ENCODE measurements at places on chromosomes 4 and X.

DNA sequence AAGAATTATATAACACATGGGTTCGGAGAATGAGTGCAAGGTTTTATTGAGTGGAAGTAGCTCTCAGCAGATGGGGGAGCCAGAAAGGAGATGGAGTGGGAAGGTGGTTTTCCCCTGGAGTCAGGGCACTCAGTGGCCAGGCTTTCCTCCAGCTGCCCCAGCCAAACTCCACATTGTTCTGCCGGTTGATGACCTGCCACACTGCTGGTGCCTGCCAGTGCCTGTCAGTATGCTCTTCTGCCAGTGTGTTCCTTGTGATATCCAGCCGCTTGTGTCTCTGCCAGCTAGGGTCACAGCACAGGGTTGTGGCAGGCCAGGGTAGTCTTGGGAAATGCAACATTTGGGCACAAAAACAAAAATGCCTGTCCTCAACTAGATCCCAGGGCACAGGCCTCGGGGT lies 604.8 kb upstream of the TECRL start:
- DNase-seq = no peak

DNA sequence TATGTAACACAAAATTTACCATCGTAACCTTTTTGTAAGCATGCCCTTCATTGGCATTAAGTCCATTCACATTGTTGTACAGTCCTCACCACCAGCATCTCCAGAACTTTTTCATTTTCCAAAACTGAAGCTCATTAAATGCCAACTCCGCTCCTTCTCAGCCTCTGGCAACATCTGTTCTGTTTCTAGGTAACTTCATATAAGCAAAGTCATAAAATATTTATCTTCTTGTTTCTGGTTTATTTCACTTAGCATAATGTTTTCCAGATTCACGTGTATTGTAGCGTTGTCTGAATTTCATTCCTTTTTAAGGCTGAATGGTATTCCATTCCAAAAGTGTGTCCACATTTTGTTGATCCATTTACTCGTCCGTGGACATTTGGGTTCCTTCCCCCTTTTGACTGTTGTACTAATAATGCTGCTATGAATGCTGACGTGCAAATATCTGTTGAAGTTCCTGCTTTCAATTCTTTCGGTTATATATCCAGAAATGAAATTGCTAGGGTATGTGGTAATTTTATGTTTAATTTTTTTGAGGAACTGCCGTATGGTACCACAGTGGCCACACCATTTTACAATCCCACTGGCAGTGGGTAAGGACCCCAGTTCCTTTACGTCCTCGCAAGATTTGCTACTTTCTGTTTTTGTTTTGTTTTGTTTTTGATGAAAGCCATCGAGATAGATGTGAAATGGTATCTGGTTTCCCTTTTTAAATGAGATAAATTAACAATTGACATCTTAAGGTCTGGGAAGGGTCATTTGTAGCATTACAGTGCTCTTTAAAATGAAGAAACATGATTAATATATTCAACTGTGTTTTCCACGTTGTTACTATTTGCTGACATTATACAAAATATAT lies 63.4 kb downstream of the PTTG2 start:
- DNase-seq = no peak

DNA sequence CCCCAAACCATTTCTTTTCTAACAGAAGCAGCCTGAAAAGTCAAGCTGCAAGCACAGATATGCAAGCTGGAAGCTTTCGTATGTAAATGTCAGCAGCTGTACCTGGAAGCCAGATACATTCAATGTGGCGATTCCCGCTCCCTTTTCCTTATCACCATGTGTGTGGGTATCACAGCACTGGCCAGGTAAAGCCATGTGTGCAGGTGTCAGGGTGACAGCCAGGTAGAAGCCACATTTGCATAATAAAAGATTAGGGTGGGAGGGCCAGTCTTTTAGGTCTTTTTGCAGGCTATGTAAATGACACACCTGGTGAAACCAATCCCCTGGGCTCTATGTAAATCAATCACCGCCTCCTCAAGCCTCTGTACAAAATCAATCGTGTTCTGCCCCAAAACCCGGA lies 50.1 kb downstream of the RXFP1 start:
- no peak for DNase-seq

- no peak for DNase-seq
Observed at GRCh38 chr4:185232370-185232769, 23.0 kb downstream of the SNX25 start.

DNA sequence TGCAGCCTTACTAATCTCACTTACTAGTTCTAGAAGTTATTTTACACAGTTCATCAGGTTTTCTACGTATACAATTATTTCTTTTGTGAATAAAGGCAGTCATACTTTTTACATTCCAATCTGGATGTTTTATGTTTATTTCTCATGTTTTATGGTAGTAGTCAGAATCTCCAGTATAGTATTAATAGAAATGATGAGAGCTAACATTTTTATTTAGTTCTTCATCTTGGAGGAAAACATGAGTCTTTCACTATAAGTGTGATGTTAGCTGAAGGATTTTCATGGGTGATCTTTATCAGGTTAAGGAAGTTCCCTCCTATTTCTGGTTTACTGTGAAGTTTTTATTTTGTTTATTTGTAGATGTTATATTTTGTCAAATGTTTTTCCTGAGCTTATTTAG lies 256.1 kb upstream of the GIMD1 start:
- no peak for DNase-seq

GRCh38 chrX:54271664-54272063 lies 86.2 kb downstream of the WNK3 start:
- no peak for DNase-seq

DNA sequence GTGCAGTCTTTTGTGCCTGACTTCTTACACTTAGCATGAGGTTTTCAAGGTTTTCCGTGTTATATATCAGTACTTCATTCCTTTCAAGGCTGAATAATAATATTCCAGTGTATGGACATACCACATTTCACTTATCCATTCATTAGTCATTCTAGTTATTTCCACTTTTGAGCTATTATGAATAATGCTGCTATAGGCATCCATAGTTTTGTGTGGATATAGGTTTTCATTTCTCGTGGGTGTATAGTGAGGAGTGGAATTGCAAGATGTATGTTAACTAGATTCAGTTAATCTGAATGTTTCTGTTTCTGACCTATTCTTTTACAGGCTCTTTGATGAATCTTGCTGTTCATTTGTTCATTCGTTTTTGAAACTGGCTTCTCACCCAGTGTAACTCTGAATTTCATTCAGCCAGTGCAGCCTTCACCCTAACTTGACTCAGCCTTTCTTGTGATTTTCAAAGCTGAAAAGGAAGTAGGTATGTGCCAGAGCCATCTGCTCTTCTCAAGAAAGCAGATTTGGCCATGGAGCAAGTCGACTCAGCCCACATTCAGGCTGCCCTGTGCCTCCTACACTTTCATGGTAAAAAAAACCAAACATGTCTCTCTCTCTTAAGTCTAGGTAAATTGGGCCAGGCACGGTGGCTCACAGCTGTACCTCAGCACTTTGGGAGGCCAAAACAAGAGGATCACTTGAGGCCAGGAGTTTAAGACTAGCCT lies 56.3 kb upstream of the NOCT start:
- DNase-seq = no peak

DNA sequence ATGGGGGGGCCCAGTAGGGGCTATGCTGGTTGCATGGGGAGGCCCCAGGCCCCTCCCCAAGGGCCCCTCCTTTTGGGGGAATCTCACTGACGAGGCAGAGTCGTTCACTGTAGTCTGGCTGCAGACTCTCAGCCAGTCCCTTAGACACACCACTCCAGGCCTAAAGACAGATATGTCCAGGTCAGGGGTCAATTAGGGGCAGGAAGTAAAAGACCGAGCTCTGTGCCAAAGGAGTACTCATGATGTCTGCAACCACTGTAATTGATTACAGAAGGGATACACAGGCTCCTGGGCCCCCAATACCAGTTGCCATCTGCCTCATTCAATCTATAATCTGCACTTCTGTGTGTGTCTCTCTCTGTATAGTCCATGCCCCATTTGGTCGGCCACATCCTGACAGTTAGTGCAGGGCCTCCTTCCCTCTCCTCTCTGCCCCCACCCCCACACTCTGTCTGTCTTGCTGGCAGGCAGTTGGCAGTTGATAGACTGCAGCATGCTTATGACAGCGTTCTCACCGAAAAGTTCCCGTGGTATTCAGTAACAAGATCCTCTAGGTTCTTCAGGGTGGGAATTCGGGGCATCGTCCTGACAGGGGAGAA lies 1.3 kb upstream of the CXorf65 start:
- DNase-seq = no peak

DNA sequence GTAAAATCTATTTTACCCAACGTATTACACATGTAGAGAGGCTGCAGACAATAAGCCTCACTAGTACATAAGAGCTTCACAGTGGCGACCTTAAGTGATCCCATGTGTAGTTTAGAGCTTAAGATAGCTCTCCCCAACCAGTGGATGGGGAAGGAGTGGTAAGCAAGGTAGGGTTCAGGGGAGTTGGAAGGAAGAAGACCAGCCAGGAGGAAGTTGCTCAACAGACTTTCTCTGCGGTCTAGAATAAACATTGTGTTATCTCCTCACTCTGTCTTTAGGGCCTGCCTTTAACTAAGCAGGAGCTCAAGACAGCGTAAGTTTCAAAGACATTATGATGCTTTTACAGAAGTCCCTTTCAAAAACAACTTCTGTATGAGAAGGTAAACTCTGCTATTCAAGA lies 16.8 kb downstream of the MEPE start:
- no peak for DNase-seq

GRCh38 chrX:75229774-75230173 lies 44.1 kb upstream of the UPRT start:
- no peak for DNase-seq

- no peak for DNase-seq
Observed at GRCh38 chrX:138925330-138925729, 213.8 kb upstream of the FGF13 start.

DNA sequence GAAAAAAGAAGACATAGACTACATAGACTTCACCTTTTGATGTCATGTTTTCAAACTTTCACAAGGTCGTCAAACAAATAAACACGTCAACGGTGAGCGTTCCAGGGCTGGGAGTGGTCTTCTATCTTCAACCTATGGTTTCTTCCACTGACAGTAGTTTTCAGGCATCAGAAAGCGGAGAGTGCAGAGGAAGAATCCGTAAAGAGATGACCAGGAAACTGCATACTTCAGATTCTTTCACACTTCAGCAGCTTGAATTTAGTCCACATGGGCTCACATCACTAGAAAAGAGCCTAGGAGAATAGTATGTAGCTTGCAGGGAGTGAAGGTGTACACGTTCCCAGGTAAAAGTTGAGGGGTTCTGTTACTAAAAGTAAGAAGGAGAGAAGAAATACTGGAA lies 58.5 kb downstream of the NPY1R start:
- DNase-seq = no peak

DNA sequence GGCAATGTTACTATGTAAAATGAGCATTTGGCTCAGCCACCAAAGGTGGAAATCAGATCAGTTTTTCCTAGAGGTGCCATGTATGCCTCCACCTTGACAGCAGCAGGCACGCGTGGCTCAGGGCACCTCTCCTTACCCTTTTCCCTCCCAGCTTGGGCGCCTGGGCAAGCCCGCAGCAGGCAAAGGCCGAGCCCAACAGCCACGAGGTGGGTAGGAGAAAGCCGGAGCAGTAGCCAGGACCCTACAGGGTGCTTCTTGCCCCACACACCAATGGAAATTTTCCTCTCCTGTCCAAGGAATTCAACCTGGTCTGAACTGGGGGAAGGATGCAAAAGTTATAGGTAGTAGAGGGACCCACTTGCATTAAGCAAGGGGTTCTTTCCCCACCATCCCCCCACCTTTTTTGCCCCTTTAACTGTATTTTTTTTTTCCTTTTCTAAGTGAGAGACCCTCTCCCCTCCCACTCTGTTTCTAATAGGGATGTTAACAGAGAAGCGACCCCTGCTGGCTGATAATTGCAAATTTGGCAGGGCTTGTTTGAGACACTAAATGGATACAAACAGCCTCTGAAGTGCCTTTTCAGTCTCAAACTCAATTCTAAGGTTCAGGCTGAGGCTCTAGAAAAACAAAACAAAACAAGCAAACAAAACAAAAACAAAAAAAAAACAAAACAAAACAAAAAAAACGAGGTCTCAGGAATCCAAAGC lies 895.1 kb downstream of the PCDH18 start:
- DNase-seq = no peak

DNA sequence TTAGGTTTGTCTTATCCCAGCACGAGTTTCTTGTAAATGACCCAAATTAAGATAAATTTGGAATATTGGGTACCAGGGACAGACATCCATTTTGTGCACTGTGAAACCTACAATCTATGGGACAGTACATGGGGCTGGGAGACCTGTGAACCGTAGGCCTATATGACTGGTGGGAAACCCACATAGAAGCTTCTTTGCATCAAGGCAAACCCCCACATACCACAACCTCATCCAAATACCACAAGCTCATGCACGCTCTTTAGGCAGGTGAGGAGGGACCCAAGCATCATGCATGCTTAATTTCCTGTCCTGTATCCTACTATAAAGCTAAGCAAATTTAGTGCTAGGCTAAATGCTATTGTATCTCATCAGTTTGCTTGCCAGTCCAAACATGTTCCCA lies 47.8 kb downstream of the NIPAL1 start:
- DNase-seq = no peak

GRCh38 chr4:103451341-103451740 lies 253.2 kb upstream of the CENPE start:
- no peak for DNase-seq

GRCh38 chrX:125384867-125385266 lies 65.2 kb downstream of the TEX13C start:
- no peak for DNase-seq

- DNase-seq = no peak
Observed at GRCh38 chr4:6446130-6446482, 26.3 kb downstream of the PPP2R2C start.

GRCh38 chr4:68396756-68397155 lies 46.9 kb upstream of the YTHDC1 start:
- no peak for DNase-seq

DNA sequence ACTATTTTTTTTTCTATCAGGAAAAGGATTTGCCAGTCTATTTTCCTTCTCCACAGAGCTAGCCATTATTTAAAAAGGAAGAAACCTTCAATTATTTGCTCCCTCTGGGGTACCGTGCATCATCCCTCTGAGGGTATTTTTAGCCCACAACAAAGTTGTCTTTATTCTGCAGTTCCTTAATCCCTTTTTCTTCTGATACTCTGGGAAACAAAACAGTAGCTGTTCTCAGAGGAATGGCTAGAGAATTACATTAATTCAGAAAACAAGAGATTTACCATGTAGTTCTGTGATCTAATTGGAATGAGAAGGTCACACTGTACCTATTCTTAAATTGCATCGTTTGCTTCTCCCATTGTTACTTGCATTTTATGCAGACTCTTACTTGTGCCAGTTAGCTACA lies 1056.7 kb downstream of the STIM2 start:
- no peak for DNase-seq

GRCh38 chr4:58602022-58602421 lies 1491.8 kb upstream of the IGFBP7 start:
- DNase-seq = no peak

GRCh38 chrX:18616688-18617406 lies 55.1 kb downstream of the RS1 start:
- DNase-seq = no peak

DNA sequence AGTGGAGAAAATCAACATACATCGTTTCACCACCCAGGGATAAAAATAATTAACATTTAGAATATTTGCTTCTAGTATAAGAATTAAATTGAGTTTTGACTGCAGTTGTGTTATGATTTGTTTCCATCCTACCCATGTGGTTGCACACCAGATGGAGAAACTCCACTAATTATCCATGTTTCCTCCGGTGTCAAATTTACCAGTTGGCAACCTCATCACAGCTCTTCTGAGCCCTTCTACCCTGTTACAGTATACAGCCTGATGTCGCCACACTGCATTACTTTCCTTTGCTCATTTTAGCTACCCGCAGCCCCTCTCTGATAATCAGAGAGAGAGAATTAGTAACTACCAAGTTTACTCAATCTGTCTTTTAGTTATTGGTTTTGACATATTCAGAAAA lies 411.2 kb downstream of the DTHD1 start:
- DNase-seq = no peak
